ENCODE measurements at places on chromosomes 1 and 21.

- no peak for DNase-seq
These were observed 109.9 kb upstream of the KIAA1614 start for GRCh38 chr1:180802813-180803212.

GRCh38 chr1:30250984-30251850 lies 472.2 kb downstream of the MATN1 start:
- no peak for DNase-seq

GRCh38 chr1:8134546-8135235 lies 108.6 kb upstream of the ERRFI1 start:
- DNase-seq, result no peak

DNA sequence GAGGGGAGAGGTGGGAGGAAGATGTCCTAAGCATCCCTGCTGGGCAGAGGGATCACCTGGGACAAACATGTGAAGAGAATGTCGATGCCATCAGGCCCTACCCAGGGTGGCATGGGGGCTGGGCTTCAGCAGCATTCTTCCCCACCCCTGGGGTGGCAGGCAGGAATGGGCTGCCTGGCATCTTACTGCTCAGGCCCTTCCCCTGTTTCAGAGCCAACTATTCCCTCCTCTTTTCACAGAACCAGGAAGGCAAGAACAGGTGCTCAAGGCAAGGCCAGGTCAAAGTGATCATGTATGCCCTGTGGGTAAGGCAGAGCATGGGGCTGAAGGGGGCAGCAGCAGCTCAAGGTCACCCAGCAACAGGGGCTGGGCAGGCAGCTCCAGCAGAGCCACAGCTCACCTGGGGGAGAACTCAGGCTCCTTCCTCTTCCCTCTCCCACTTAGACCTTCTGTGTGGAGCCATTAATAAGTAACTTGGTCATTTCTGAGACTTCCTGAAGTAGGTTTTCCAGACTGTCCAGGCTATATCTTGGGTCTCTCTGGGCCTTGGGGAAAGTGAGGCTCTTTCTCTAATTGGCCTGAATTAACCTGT lies 56.4 kb downstream of the ELK4 start:
- no peak for DNase-seq

GRCh38 chr1:118992868-118993699 lies 4.9 kb upstream of the TBX15 start:
- no peak for DNase-seq

GRCh38 chr1:194723067-194723466 lies 1536.7 kb upstream of the B3GALT2 start:
- DNase-seq, result no peak

- no peak for DNase-seq
These were observed 58.7 kb downstream of the CDC14A start for GRCh38 chr1:100411019-100411418.

DNA sequence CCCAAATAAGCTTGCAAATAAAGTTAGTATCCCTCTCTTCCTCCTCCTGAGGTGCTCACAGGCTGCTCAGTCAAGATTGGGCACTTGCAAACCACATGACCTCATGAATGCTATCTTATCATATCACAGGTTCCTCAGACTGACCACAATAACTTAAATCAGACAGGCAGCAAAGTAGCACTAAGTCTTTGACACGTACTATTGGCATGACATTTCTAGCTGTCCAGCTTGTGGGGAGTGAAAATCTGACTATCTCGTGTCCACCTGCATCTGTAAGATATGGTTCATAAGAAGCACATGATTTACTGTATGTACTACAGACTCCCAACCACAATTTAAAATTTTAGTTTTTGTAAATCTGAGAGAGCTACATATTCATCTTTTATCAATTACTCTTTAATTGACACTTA lies 58.0 kb upstream of the GFI1 start:
- DNase-seq, result no peak

DNA sequence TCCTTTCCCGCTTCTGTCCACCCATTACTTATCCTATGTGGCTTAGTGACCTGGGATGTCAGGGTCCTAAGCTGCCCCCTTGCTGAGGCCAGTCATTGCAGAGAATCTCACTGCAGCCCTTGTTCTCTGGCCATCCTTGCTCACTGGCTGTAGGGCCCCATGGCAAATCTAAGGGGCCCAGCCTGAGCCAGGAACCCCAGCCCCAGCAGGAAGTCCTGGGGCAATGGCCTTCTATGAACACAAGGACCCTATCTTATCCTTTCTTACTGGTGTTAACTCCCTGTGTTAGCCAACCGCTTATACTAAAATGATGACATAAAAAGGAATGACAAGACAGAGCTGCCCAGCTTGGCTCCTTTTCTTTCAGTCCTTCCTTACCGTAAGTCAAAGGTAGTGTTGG lies 29.9 kb downstream of the DHCR24 start:
- DNase-seq, result no peak

DNA sequence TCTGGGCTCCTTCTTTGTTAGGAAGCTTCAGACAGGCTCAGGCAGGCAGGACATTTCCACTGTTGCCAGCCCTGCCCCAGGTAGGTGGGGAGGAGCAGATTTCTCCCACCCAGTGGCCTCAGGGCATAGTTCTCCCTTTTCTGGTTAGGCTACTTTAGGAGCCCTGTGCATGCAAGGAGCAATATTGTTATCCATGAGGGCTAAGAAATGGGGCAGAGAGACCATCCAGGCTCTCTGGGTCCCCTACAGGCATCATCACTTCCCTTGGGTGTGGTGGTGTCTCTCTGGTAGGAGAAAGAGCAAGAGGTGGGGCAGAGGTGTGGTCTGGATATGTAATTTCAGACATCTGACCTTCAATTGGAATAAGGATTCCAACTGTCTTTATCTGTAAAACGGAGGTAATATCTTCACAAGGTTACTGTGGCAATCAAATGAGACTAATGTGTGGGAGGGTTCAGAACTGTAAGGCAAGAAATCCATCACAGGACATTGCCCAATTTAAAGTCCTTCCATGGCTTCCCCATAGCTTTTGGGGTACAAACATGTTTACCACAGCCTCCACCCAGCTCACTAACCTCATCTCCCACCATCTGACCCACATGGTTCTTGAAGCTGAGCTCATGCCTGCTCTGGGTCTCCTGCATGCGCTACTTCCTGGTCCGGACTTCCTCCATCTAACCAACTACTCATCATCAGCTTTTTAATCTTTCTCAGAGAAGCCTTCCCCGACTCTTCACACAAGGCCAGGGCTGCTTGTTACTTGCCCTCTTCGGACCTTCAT lies 26.1 kb downstream of the PCAT6 start:
- no peak for DNase-seq

- no peak for DNase-seq
These were observed 20.6 kb downstream of the MEF2D start for GRCh38 chr1:156480016-156480370.

Data from astrocyte of the cerebellum (primary cell).